ENCODE measurements at places on chromosomes 5 and 9. TPM values are rescaled to one million over a fixed set of nuclear protein-coding genes. Genes with fewer than 3 reads are reported as not detected.
A peak's percentile ranks its signal among the peaks of the same experiment; 100 is the strongest.

DNA sequence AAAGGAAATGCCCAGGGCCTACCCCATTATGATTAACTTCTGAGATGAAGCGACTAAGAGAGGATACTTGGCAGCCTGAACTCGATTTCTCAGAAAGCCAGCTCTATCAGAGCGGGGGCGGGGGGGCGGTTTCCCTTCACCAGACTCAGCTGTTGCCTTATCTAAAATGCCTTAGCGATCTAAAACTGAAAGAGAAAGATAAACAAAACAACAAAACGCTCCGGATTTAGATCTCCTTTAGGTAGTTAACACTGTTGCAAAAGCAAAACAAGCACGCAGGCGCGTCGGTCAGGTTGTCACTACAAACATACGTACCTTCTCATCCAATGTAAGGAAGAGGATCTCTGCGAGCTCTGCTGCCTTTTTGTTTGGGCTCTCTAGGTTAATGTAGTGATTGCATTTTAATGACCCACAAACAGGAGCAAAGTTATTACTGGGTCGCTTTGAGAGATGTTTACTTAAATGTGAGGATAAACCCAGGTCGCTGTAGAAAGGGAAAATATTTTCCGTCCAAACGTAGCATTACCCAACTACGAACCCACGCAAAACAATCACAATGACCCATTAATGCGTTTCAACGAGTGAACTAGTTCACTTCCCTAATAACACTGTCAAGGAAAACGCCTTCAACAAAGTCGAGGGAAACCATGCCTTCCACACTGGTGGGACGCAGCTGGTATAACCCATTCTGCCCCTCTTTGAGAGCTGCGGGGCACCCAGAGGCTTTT, 982 bp downstream of the EPB41L4A start:
- no peaks in the 10 kb centered on the region for H3K4me1 ChIP-seq
- peak; percentile 49 for DNase-seq
- H3K27me3 ChIP-seq: no peaks in the 10 kb centered on the region
- no peaks in the 10 kb centered on the region for H3K36me3 ChIP-seq

CTXN3 gene
- total RNA-seq: not detected

NRG2 gene
- total RNA-seq: 2.7 TPM

DNA sequence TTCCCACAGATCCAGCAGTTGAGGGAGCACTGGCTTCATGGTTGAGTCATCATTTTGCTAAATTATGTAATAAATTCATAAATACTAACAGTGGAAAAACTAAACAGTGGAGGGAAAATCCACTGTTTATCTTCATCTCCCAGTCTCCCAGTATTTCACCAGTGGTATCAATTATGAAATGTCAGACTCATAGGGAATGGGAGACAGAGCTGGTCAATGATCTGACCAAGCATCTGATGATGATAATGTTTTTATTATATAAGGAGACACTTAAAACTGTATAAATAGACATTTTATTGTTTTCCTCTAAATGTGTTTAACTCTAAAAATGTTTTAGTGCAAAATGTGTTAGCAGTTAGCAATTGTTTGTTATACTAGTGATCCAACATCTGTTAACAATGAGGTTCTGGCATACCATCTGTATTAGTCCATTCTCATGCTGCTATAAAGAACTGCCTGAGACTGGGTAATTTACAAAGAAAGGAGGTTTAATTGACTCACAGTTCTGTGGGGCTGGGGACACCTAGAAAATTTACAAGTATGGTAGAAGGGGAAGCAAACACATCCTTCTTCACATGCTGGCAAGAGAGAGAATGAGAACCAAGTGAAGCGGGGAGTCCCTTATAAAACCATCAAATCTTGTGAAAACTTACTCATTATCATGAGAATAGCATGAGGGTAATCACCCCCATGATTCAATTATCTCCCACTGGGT, 11.8 kb upstream of the REEP5 start:
- H3K27ac ChIP-seq: no peak overlapping the region
- no peak overlapping the region for H3K4me3 ChIP-seq
- H3K4me1 ChIP-seq: peaks cover 15% of the 10 kb centered on the region
- H3K27me3 ChIP-seq: no peaks in the 10 kb centered on the region
- H3K36me3 ChIP-seq: no peaks in the 10 kb centered on the region

- H3K4me1 ChIP-seq: no peaks in the 10 kb centered on the region
- DNase-seq: no peak
- no peak overlapping the region for H3K4me3 ChIP-seq
- H3K27me3 ChIP-seq: no peaks in the 10 kb centered on the region
Measured at GRCh38 chr5:7541898-7542297, 146.0 kb downstream of the ADCY2 start.

GRCh38 chr5:134503088-134503936, 22.2 kb upstream of the JADE2 start:
- H3K4me1 ChIP-seq: peaks cover 33% of the 10 kb centered on the region
- H3K27me3 ChIP-seq: no peaks in the 10 kb centered on the region
- H3K27ac ChIP-seq: peak overlapping the region; percentile 56

DNA sequence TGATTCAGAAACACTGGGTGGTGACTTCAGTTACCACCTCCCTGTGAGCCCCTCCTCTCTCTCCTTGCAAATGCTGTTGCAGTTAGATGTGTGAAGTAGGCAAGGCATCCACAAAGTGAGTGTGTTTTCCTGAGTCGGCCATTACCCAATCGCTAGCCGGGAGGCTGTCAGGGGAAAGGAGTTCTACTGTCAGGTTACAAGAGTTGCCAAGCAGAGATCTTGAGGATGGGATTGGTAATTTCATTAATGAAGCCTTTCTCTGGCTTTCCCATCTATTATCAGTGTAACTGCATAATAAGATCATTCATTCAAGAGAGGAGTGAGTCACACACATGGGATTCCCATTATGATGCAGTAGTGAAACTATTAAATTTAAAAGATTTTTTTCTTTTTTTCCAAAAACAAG, 106.9 kb downstream of the GLDC start:
- DNase-seq: no peak
- no peaks in the 10 kb centered on the region for H3K4me1 ChIP-seq
- no peaks in the 10 kb centered on the region for H3K27me3 ChIP-seq
- no peak overlapping the region for H3K4me3 ChIP-seq
- H3K36me3 ChIP-seq: no peaks in the 10 kb centered on the region

DMGDH gene
- total RNA-seq: 5.3 TPM
